ENCODE measurements at places on chromosomes 13 and 19.

DNA sequence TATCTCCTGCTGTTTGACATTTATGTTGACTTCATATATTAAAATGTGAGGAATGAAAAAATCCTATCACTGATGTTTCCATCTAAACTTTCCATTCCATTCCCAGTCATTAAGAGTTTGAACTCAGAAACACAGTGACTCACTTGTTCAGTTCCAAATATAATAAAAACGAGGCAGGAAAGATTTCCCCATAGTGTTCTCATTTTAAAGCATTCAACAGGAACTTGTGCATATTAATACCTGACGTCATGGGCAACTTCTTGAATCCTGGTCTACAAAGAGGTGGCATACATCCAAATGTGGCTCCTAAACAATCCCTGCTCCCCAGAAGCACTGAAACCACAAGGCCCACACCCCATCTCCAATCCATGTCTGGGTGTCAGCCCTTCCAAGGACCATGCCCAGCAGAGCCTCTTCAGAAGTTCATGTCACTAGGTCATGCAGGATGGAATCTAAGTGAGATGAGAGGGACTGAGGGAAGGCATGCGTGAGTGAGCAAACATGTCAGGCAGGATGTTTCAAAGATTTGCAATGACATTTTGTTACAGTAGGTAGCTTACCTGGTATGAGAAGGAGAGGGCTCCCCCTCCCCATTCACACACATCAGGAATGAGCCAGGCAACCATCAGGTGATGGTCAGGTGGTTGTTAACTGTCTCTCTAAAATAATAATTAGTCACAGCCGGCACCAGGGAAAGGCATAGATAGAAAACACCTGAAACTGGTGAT lies 9.4 kb upstream of the ERVV-2 start:
- DNase-seq, result peak; percentile 29

DNA sequence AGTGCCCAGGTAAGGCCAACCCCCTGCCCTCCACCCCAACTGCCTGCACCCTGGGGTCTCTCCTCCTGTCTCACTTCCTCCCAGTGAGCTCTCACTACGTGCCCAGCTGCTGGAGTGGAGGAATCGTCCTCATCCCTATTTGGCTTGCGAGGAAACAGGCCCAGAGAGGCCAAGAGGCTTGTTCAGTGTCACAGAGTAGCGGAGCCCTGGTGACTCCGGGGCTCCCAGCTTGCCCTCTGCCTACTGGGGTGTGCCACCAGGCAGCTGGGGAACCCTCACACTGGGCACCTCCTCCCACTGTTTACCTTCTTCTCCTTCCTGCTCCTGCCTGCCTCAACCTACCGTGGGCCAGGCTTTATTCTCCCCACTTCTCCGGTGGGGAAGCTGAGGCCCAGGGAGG lies 5.6 kb downstream of the TMED1 start:
- DNase-seq, result no peak

DNA sequence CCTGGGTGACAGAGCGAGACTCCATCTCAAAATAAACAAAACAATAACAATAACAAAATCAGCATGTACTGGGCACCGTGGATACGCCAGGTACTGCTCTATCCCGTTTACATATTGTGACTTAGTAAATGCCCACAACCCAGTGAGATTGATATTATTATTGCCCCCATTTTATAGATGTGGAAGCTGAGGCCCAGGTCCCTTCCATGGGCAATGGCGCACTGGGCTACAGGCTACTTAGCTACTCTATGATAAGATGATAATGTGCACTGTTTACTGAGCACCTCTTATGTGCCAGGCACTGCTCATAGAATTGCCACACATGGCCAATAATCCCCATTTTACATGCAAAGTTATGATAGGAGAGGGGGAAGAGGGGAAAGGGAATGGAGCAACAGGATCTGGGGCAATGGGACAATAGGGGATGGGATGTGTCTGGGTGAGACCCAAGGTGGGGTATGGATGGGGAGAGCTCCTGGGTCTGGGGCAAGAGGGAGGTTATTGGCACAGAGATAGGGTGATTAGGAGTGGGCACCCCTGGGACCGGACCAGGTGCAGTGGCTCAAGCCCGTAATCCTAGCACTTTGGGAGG lies 5.4 kb downstream of the KCNN4 start:
- no peak for DNase-seq

DNA sequence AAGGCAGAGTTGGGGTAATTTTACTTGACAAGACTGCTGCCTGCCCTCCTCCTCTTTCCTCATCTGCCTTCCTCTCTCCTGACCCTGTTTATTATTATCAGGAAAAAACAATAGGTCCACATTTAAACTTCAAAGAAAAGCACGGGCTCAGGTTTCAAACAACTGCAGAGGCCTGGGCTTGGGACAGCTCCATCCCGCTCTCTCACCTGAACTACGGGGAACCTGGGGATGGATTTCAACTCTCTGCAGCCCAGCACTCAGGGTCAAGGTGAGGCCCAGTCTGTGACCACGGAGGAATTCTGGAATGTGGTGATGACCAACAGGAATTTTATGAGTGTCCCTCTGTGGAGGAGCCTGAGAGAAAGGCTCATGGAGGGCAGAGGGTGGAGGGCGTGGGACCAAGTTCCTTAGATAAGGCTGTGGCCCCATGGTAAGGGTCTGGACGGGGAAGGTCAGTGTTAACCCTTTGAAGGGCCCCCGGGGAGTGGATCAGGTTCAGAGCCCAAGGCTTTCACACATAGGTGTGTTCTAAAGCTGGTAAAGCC lies 220.8 kb upstream of the MAB21L1 start:
- DNase-seq, result no peak

GRCh38 chr13:103614761-103615160 lies 548.5 kb upstream of the SLC10A2 start:
- DNase-seq, result no peak

DNA sequence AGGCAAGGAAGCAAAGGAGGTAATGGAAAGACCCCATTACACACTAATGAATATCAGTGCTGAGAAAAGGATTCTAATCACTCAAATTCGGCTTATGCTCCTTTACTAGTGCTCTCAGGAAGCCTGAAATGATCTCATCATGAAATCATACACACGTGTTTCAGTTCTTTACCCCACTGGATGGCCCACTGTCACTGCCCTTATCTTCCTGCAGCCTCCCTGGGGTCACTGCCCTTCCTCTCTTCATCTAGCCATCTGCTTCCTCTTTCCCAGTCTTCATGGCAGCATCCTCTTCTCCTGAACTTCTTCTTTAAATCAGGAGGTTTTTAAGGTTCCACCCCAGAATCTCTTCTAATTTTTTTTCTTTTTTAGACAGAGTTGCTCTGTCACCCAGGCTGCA lies 27.9 kb upstream of the EEF1AKMT1 start:
- no peak for DNase-seq

DNA sequence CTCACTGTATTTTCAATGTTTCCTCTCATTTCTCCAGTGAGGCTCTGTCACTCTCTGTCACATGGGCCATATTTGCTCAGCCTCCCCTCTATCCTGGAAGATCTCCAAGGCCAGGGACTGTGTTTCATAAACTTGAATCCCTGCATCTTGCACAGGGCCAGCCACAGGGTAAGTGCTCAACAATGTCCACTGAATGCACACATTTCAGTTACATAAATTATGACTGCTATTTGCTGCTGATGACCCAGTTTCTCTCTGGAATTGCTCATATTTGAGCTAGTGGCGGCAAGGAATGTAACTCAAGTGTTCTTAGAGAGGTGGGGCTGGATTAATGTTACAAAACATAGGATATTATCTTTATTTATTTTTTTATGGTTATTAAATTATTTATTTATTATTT lies 6.1 kb downstream of the CLC start:
- DNase-seq, result no peak

- no peak for DNase-seq
Measured at GRCh38 chr19:57954996-57955395, 7.5 kb upstream of the ZNF256 start.

GRCh38 chr19:5687360-5688198 lies 2.5 kb upstream of the RPL36 start:
- DNase-seq, result no peak

DNA sequence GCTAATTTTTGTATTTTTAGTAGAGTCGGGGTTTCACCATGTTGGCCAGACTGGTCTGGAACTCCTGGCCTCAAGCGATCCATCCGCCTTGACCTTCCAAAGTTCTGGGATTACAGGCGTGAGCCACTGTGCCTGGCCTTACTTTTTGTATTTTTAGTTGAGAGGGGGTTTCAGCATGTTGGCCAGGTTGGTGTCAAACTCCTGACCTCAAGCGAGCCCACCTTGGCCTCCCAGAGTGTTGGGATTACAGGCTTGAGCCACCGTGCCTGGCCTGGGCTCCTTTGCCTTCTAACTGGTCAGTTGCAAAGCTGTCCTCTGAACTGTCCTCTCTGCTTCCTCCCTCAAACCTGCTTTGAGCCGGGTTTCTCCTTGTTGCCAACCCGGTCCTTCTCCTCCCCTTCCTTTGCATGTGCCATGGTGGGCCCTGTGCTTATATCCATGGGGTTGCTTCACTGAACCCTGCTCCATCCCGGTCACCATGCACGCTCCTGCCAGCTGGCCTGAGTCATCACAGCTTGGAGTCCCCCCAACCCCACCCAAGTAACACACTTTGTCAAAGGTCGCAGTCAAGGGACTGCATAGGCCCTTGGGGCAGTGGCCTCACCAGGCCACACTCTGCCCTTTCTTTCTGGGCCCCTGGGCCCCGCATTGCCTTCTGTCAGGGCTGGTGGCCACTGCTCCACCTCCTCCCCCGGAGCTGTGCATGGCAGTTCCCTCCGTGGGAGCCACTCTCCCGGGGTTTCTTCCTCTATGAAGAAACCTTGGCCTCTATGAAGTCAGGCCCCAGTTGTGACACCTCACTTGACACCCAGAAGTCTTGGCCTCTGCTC lies 21.2 kb downstream of the WTIP start:
- no peak for DNase-seq

DNA sequence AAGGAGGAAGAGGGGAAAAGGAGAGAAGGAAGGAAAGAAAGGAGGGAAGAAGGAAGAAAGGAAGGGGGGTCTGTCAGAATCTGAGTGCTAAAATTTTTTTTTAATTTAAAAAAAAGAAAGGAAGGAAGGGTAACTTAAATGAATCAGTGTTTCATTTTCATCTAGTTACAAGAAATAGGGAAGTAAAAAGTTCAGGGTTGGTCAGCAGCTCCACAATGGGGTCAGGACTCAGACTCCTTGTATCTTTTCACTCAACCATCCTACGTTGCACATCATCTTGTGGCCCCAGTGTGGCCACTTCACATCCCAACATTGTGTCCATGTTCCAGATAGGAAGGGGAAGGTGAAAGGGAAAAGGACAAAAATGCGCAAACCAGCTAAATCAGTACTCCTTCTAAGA lies 14.3 kb upstream of the FNDC3A start:
- DNase-seq, result no peak

- peak; percentile 26 for DNase-seq
Measured at GRCh38 chr13:75636436-75637180, 478 bp downstream of the LMO7 start.

DNA sequence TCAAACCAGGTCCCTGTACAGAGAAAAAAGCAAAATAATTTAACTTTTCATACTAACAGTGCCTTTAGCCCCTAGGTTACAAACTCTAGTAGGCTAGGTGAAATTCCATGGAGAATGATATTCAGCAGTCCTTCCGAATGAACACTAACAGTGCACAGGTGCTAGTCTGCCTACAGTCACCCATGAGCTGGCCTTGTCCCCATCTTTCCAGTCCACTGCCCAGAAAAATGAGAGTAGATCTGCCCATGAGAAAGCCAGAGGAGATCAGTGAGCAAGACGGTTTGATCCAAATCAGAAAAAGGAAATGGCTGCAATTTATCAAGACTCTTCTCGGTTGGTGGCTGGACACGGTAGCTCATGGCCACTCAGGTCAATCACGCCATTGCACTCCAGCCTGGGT lies 524.9 kb downstream of the FGF9 start:
- DNase-seq, result no peak

DNA sequence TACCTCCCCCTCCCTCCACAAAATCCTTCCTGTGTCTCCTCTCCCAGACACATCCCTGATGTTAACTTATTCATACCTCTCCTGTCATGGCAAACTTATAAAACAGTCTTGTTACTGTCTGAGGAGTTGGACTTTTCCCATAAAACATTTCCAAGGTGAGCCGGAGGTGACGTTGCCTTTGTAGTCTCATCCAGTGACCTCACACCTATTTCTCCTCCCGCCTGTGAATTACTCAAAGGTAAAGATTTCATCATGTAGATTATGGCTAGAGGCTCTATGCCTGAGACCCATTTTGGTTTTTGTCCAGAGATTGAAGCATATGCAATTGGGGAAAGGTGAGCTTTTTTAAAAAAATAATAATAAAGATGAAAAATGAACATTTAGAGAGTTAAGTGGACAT lies 529.0 kb downstream of the MYO16 start:
- DNase-seq, result peak; percentile 63

DNA sequence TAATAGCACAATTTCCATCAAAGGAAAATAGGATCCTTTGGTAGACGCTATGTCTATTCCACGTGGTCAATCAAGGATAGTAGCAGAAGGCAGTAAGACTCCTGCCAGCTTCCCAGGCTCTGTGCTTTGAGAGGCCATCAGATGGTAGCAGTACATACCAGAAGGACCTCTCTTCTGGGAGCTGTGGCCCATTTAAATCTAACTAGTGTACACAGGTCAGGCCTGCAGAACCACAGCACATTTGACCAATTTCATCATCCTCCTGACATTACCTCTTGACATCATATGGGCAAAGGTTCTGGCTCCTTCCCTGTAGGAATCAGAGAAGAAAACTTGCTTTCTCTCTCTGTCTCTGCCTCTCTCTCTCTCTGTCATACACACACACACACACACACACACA lies 229.6 kb upstream of the HTR2A start:
- peak; percentile 7 for DNase-seq

DNA sequence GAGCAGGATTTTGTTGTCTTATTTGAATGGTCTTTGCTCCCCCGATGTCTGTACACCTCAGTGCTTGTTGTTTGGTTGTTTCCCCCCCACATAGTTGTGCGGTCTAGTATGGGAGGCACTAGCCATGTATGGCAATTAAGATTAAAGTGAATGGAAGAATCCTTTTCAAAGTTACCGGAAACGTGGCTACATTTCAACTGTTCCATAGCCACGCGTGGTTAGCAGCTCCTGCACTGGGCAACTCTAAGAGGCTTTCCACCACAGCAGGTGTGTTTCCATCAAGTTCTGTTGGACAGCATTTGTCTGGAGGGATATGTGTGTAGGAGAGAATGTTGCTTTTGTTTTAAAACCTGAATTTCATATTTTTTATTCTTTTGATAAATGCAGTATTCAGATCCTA lies 247.3 kb downstream of the GGACT start:
- no peak for DNase-seq

DNA sequence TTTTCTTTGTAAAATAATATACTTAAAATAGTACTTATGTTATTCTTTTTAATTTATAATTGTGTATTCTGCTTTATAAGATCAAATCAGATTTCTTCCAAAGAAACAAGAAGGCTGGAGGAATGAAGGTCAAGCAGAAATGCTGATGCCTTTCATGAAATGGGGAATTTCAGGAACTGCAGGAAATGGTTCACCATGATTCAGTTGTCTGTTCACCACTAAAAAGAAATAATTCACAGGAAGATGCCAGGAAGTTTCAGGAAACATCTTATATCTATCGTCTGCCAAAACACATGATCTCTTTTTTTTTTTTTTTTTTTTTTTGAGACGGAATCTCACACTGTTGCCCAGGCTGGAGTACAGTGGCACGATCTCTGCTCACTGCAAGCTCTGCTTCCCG lies 15.7 kb upstream of the SCEL start:
- DNase-seq, result peak; percentile 41
